ENCODE measurements at places on chromosomes 1 and 21.
A peak's percentile ranks its signal among the peaks of the same experiment; 100 is the strongest.

DNA sequence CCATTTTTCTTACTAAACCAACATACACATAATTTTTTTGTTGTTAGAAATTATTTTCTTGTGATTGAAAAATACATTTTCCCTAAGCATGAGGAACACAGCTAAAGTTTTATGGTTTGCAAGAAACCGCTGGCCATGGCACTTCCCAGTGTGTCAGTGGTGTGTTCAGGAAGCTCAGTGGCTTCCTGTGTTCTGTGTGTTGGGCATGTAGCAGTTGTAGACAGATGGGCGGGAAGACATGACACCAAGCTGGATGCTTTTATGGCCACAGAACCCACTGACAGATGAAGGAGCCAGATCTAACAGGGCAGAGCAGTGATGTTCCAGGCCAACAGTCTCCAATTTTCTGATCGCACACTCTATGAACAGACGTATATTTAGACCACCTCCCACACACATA, 119.8 kb downstream of the GALNT2 start:
- no peak for DNase-seq

- DNase-seq = no peak
Measured at GRCh38 chr1:113745425-113745824, 13.9 kb downstream of the PHTF1 start.

DNA sequence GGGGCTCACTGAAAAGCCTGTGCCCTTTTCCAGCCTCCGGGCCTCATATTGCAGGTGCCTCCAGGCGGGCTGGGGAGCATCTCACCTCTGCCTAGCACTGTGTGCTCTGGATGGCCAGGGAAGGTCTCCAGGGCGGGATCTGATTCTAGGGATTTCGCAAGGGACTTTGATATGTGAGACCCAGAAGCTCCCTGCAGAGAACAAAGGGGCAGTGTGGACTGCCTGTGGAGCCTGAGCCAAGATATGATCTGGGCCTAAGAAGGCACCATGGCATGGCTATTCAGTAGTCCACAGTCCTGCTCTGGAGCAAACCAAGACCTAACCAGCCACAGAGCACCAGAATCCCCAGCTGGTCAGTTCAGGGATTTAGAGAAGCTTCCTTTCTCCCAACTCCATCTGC, 157.2 kb downstream of the ST6GALNAC5 start:
- DNase-seq = peak; percentile 0

- no peak for DNase-seq
Measured at GRCh38 chr21:45110873-45111624, 36.7 kb downstream of the ADARB1 start.

DNA sequence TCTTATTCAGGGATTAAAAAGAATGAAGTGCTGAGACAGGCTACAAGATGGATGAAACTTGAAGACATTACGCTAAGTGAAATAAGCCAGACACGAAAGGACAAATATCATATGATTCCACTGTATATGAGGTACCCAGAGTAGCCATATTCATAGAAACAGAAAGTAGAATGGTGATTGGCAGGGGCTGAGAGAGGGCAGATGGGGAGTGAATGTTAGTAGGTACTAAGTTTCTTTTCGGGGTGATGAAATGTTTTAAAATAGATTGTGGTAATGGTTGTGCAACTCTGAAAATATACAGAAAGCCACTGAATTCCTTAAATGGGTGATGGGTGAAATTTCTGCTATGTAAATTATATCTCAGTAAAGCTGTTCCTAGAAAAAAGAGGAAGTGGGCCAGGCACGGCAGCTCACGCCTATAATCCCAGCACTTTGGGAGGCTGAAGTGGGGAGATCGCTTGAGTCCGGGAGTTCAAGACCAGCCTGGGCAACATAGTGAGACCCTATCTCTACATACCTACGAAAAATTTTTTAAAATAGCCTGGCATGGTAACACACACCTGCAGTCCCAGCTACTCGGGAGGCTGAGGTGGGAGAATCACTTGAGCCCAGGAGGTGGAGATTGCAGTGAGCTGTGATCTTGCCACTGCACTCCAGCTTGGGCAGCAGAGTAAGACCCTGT, 15.9 kb downstream of the SLC27A3 start:
- peak; percentile 95 for DNase-seq

- DNase-seq = no peak
Measured at GRCh38 chr1:155910621-155911121, 478 bp downstream of the RIT1 start.

- DNase-seq = peak; percentile 8
Measured at GRCh38 chr21:37006486-37007291, at the start of gene RIPPLY3. TSS of gene RIPPLY3 (plus strand) at chr21:37006702. CDS start at chr21:37006773, 71 bp downstream.

GRCh38 chr1:241600496-241600901, 39.7 kb downstream of the CHML start:
- DNase-seq = peak; percentile 79

DNA sequence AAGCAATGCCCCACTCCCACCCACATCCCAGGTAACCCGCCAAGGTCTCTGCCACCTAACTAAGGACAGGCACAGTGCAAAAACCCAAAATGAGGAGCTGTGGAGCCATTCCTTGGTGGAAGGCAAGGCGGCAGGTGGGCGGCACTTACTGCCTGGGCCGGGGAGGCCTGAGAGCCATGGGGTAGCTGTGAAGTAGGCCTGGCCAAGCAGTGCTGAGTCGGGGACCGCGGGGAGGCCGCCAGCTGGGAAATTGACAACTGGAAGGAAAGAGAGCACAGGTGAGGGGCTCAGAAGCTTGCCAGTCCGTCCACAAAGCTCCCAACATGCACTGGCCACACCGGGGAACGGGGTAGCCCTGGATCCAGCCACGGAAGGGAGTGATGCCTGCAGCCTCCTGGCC, 85.3 kb downstream of the NPHP4 start:
- no peak for DNase-seq

- no peak for DNase-seq
Measured at GRCh38 chr1:156947127-156947526, 26.7 kb downstream of the LRRC71 start.

DNA sequence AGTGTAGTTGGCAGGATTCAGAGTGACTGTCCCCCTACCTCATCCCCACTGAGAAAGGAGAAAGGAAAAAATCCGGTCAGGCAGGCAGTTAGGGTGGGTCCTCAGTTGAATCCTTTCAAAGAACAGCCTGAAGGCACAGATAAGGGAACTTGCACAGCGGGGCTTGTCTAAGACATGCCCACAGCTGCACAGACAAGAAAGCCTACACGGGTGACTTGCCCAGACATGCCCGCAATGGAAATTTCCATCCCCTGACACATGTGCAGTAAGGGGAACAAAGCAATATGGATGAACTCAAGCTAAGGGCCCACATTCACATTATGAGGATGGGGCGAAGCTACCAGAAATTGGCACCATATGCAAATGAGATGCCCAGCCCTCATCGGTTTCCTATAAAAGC, 82.5 kb downstream of the DESI2 start:
- DNase-seq = peak; percentile 10

- DNase-seq = no peak
Measured at GRCh38 chr21:37478794-37479193, 112.2 kb downstream of the DYRK1A start.

DNA sequence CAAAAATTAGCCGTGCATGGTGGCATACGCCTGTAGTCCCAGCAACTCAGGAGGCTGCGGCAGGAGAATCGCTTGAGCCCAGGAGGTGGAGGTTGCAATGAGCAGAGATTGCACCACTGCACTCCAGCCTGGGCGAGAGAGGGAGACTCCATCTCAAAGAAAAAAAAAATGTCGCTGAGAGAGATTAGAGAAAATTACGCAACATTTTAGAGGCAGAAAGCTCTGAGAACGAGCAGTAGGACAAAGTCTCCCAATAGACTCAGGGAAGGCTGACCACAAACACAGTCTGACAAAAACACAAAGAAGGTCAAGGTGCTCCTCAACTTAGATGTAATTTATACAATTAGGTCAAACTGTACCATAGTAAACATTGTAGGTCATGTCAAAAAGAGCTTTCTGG, 367.6 kb upstream of the ZRANB2 start:
- no peak for DNase-seq

GRCh38 chr21:22115746-22116145, 1117.5 kb downstream of the NCAM2 start:
- no peak for DNase-seq

DNA sequence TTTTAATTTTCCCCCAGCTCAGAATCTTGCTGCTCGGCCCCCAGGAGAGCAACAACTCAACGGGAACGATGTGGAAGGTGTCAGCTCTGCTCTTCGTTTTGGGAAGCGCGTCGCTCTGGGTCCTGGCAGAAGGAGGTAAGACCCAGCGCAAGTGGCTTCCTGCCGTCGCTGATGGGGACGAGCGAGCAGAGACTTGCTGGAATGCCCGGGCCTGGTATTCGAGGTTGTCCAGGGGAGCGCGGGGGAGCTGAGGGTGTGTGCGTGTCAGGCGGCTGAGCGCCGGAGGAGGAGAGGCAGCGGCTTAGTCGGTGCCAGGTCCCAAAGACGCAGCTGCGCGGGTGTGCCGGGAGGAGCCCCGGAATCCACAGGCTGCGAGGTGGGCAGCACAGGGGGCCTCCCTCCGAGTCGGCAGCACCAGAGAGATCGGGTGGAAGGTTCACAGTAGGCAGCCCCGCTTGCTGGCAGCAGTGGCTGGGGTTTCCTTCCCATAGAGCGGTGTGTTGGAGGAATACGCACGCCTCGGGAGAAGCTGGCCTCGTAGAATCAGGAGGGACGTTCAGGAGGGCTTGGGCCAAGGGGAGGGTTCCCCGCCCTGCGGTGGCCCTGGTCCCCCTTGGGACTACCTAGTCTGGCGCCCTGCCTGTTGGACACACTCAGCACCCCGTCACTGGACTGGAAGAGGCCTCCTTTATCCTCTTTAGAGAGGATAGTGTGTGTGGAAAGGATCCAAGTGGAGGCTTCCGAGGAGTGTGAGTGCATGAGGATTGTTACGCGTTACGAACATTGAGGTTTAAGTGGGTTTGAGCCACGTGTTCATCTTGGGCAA, 547 bp downstream of the PDPN start:
- DNase-seq = peak; percentile 82

DNA sequence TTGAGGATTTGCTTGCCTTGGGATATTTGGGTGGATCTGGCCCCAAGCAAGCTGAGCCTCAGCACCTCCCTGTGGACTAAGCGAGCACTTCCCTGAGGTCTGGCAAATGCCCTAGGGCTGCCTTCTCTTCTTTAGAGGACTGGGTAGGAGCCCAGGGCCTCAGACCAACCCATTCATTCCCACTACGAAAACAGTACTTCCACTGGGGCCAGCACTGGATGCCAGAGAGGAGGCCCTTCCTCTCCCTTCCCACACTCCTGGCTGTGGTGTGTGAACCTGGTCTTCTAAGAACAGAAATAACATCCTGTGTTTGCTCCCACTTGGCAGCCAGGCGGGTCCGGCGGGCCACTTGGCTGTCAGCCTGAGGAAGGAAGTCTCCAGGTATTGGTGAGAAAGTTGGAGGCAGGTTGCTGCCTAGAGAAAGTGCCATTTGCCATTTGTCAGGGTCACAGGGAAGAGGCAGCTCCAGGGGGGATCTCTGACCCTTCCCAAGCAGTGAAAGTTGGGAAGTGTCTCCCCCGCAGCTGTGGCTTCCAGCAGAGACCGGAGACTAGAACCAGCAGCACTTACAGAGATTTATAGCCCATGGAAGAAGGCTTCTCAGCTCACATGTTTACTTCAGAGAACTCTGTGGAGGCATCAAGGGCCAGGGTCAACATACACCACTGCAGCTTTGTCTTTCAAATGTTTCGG, 323.5 kb downstream of the SIPA1L2 start:
- DNase-seq = no peak

GRCh38 chr21:46347791-46348381, 23.9 kb downstream of the PCNT start:
- DNase-seq = no peak

- DNase-seq = peak; percentile 79
Measured at GRCh38 chr1:183191833-183192232, 5.8 kb downstream of the LAMC2 start.

- DNase-seq = no peak
Measured at GRCh38 chr1:6581561-6582305, 1.9 kb downstream of the ZBTB48 start.

DNA sequence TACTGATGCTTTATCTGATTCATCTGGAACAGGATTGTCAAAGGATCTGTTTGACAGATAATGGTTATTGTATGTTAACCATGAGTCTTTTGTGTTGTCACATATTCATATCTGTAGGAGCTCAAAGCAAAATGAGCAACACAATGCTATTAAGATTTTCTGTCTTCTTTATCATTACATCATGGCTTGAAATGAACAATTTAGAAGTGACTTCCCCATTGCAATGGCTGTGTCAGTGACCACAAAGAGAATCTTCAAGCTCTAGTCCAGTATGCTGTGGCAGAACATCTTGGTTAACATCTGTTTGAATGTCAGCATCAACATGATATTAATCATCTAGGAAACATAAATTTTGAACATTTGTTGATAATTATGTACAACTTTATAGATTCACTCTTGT, 1148.5 kb downstream of the PLA2G4A start:
- DNase-seq = no peak

- DNase-seq = no peak
Measured at GRCh38 chr1:40786171-40786994, 2.8 kb downstream of the KCNQ4 start.

All from AG10803 (cell line).